MCF 10A (cell line): ENCODE measurements at places on chromosomes 2 and 18. TPM values are rescaled to one million over a fixed set of nuclear protein-coding genes. Genes with fewer than 3 reads are reported as not detected.

DNA sequence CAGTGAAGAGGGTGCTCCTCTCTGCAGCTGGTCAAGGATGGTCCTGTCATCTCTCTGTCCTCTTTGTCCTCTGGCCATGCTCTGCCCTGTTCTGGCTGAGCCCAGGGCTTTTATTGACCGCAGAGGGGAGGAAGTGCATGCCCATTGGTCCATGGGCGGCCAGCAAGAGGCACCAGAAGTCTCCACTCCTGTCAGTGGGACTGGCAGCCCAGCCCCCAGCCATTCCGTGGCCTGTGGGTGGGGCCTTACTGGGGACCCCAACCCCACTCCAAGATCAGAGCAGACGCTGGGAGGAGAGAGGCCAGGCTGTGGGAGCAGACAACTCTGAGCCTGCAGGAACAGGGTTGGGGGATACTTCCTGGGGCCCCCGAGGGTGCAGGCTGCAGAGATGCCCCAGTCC lies 156.9 kb downstream of the CTNNA2 start:
- DNase-seq: no peak

DNA sequence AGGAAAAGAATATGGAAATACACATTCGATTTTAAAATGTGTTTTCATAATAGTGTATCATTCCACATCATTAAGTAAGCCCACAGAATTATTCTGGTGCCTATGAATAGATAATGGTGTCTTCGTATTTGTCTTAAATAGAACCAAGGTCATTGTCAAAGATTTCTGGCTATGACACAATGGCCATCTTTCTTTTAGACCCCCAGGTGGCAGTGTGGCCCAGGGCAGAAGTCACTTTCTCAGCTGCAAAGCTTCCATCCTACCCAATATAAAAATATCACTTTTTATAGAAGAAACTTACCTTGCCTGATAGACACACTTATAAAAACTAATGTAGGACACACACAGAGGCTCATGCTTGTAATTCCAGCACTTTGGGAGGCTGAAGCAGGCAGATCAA lies 57.5 kb downstream of the ZRANB3 start:
- DNase-seq: peak; percentile 40

- DNase-seq: no peak
These were observed 486.7 kb upstream of the SALL3 start for GRCh38 chr18:78492813-78493371.

DNA sequence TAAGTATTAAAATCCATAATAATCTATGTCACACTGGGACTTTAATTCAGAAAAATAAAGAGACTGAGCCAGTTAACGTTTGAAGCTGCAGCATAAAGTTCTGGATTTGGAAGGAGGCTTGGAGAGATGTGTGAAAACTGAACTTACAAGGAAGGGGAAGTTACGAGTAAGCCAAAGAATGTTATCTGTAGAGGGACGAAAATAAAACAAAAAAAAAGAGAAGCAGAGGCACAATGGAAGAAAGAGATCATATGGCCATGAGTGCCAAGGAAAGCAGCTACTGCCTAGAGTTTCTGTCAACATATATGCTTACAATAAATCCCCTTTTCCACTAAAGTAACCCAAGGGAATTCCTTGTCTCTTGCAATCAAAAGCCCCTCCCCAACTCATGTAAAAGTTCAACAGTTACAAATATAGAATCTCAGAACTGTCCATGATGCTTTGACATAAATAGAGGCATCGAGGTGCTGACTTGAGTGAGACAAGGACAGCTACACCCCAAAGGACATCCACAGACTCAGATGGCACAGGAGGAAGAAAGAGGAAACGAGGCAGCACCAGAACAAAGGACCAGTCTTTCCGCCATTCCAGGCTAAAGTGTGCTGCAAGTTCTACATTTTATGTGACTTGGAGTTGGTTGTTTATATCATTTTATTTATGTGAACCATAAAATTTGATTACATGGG lies 16.1 kb upstream of the ARL5A start:
- no peak for DNase-seq

Gene COX7A2L
- 190 and 249 TPM in 2 replicates for total RNA-seq

DNA sequence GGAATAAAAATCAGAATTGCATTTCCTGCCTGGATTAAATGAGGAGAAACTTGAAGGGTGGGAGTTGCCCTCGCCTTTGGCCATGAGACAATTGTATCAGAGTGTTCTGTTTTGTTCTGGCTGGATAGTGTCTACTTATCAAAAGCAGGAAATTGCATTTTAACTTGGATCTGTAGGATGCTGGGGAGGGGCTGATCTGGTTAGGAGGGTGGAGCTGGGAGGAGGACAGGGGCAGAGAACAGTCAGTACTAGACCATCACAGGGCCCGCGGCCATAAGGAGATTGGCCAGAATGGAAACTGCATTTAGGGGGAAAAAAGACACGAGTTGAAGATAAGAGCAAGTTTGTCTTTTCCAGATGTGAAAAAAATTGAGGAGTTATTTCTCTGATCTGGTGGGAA lies 199.1 kb upstream of the POU3F3 start:
- no peak for DNase-seq

Gene CSRNP3
- total RNA-seq: 0.05 and 0.33 TPM in 2 replicates

DNA sequence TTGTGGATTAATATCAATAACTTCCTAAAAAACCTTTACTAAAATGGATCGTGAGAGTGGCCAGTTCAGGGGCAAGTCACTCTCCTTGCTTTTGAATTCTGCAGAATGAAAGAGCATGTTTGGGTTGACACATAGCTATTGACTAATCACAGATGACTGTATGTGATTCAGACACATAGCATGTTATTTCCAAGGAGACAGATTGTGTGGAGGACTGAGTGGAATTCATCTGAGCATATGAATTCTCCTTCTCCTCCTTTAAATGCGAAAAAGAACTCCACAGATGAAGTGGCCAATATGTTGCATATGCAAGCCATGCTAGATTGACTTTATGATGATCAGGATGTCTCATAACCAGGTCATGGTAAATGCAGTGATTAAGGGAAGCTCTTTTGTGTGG lies 249.4 kb upstream of the FAM98A start:
- DNase-seq: peak; percentile 51

Gene FIGN
- total RNA-seq: 9.0 and 11.7 TPM in 2 replicates

- DNase-seq: no peak
These were observed 17.9 kb upstream of the AOX1 start for GRCh38 chr2:200567932-200568331.

DNA sequence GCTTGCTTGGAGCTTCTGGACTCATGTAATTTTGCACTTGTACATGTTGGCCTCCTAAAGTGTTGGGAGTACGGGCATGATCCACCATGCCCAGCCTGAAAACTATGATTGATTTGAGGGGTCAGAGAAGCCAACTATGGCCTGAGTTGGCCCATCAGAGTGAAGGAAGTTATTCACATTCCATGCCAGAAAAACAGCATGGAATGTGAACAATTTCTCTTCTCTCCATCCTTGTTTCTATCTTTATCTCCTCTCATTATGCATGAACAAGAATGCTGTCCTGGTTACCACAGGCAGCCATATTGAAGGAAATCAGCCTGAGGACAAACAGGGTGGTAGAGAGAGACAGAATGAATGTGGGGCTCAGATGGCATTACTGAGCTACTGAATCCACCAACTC lies 3.5 kb upstream of the CD226 start:
- DNase-seq: no peak

GRCh38 chr2:235543128-235543750 lies 49.4 kb downstream of the AGAP1 start:
- DNase-seq: peak; percentile 4

Gene GPR39
- 7.2 and 7.7 TPM in 2 replicates for total RNA-seq

Gene PKDCC
- total RNA-seq: 0.49 and 0.96 TPM in 2 replicates

Gene KLF11
- total RNA-seq: 7.1 and 10.0 TPM in 2 replicates

Gene FZD7
- 1.1 and 1.8 TPM in 2 replicates for total RNA-seq

GRCh38 chr18:58268849-58269248 lies 224.8 kb downstream of the NEDD4L start:
- peak; percentile 81 for DNase-seq

Gene HOXD8
- not detected in 2 replicates for total RNA-seq

DNA sequence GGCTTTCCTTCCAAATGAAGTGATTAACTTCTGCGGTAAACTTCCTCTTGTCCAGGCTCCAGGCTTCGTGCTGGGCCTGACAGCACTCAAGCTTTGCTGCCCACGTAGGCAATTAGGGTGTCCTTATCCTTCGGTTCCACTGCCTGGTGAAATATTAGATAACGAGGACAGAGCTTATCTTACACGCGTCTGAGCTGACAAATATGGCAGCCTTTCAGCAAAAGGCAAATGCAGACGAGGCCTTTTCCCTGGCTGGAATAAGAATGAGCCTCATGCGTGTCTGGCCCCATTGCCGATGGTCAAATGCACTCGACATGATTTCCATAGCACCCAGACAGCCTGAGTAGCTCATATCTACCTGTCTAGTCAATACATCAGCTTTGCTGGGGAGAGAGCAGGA lies 141.5 kb downstream of the FAM210A start:
- no peak for DNase-seq

DNA sequence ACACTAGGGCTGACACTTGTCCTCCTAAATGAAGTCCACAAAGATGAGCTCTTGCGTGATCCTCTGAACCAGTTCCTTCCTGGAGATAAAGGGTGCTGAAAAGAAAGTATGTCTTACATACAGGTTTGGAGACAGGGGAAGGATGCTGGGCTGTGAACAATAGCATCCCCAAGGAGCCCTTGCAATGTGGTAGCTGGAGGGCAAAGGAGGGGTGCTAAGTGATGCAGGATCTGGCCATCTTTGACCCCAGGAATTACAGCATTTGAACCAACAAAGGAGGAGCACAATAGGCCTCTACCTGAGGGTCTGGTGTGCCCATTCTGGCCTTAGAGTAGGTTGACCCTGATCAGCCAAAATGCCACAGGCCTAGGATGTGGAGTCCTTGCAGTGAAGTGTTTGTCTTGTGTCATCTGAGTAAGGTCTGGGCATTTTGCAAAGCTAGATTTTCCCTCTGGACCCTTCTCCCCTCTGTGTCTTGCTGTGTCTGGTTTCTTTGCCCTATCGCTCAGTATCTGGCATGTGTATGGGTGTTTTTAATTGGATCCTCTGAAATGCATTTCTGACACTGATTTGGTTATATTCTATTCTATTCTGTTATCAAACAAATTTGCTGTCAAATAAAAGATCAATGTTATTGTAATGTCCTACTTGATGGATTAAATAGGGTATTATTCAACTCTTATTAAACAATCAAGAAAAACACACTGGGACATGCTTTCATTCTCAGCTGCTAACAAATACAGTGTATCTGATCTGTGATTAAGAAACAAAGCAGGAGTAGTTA lies 364.8 kb upstream of the MEIS1 start:
- DNase-seq: no peak

Gene LANCL1
- 33.7 and 34.1 TPM in 2 replicates for total RNA-seq

DNA sequence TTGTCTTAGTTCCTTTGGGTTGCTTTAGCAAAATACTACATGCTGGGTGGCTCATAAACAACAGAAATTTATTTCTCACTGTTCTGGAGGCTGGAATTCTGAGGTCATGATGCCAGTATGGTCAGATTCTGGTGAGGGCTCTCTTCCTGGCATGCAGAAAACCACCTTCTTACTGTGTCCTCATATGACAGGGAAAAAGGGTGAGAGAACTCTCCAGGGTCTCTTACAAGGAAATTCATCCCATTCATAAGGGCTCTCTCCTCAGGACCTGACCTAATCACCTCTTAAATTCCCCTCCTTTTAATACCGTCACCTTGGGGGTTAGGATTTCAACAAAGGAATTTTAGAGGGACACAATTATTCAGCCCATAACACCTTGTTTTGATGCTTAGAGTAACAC lies 243.1 kb upstream of the TNP1 start:
- no peak for DNase-seq

GRCh38 chr18:24809173-24809950 lies 348.9 kb downstream of the HRH4 start:
- DNase-seq: no peak

DNA sequence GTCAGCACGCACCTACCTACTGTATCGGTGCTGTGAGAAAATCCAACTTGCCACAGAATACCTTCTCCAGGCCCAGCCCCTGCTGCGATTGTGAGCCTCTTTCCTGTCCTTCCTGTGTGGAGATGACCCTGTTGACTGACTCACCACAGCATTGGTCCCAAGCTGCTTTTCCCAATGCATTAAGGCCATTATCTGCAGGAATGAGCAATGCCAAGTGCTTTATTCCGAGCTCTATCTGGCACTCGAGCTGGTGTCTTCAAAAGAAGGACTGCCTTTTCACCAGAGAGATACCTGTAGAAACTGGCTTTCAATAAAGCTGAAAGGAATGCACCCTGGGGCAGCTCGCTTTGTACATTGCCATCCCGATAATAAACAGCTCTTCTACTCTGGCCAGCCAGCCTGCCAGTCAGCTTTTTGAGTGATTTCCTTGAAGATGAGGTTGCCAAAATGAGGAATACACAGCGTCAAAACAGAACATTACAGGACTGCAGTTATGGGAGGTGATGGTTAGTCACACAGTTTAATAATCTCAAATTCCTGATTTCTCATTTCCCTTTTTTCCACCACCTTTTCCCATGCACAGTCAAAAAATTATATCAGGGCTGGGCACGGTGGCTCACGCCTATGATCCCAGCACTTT lies 8.3 kb upstream of the RNF103 start:
- DNase-seq: no peak

DNA sequence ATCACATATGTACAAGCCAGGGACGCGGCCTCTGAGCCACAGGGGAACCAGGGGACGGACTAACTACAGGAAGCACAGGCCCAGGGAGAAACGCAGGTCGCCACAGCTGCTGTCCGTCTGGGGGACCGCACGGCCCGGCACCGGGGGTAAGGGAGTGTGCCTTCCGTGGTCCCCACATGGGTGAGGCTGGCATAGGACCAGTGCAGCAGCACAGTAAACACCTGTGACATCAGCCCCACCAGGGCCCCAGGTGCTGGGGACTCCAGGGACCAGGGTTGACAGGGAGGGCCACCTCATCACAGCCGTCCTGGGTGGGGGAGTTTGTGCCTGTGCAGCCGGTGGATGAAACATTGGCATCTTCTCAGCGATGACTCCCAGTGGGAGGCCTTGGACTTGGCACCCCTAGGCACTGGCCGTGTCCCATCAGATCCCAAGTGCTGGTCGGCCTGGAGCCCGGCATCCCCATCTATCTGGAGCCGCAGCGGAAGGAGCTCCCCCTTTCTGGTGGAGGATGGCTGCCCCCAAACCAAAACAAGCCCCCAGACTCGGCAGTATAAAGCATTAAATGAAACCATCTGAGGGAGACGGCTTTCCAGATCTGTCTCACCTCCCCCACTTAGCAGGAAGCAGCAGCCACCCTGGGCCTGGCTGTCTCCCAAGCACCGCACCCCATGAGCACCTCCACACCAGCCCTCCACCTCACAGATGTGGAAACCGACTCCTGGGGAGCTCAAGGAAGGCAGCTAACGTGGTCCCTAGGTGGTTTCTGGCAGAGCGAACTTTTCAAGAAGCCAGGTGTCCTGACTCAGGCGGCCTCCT lies 22.5 kb downstream of the AQP12A start:
- no peak for DNase-seq

Gene DNAH6
- total RNA-seq: 0.14 and 0.76 TPM in 2 replicates

Gene CABYR
- total RNA-seq: 3.0 TPM in 2 replicates

GRCh38 chr2:109349503-109350465 lies 220.8 kb downstream of the SH3RF3 start:
- DNase-seq: no peak

- DNase-seq: no peak
These were observed 121.0 kb upstream of the SLC39A10 start for GRCh38 chr2:195535911-195536522.

Gene KLHL14
- not detected in 2 replicates for total RNA-seq
